ENCODE measurements at places on chromosomes 11 and 22. TPM values are rescaled to one million over a fixed set of nuclear protein-coding genes. Genes with fewer than 3 reads are reported as not detected.

DNA sequence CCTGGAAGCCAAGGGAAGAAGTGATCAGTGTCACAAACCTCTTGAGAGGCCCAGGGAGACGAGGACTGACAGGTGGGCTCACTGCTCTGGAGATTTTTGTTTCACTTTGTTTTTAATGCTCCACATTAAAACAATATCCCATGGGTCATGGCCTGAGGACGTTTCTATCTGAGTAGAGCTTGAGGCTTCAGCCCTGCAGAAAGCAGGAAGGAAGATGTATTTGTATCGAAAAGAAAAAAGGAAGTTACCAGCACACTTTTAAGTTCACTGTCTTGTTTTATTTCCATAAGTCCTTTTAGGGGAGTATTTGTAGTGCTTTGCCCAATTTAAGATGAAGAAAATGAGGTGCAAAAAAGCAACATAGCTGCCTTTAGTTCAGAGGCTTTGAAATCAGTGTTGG is 191.1 kb downstream of the GRIK4 start:
- no peaks in the 10 kb centered on the region for H3K36me3 ChIP-seq
- DNase-seq = no peak
- no peaks in the 10 kb centered on the region for H3K4me1 ChIP-seq
- no peak overlapping the region for H3K27ac ChIP-seq
- no peaks in the 10 kb centered on the region for H3K27me3 ChIP-seq

GRCh38 chr22:45518136-45518535 is 15.5 kb downstream of the FBLN1 start:
- H3K27ac ChIP-seq = no peak overlapping the region
- no peaks in the 10 kb centered on the region for H3K36me3 ChIP-seq
- H3K27me3 ChIP-seq = no peaks in the 10 kb centered on the region
- H3K4me3 ChIP-seq = no peak overlapping the region

- H3K27ac ChIP-seq = no peak overlapping the region
- no peaks in the 10 kb centered on the region for H3K36me3 ChIP-seq
- no peaks in the 10 kb centered on the region for H3K27me3 ChIP-seq
- no peak for DNase-seq
Measured at GRCh38 chr11:71371674-71372069, 76.5 kb downstream of the DHCR7 start.

DNA sequence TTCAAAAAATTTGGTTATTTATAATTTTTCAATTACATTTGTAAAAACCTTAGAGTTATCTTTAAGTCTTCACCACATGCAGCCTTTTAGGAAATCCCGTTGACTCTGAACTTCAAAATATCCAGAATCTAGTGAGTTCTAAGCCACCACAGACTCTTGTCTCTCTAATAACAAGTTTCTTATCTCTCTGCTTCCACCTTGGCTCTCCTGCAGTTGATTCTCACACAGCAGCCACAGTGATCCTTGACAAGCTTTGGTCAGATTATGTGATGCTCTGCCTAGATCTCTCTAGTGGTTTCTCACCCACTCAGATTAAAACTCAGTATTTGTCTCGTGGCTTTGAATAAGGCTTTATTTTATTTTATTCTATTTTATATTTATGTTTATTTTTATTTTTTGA is 8.6 kb downstream of the HSD17B12 start:
- no peaks in the 10 kb centered on the region for H3K4me1 ChIP-seq
- no peak overlapping the region for H3K27ac ChIP-seq
- no peak overlapping the region for H3K4me3 ChIP-seq
- no peaks in the 10 kb centered on the region for H3K27me3 ChIP-seq

GRCh38 chr11:68406324-68407313 is 53.9 kb upstream of the PPP6R3 start:
- H3K4me1 ChIP-seq = peaks cover 21% of the 10 kb centered on the region
- DNase-seq = no peak
- H3K27me3 ChIP-seq = no peaks in the 10 kb centered on the region
- no peak overlapping the region for H3K27ac ChIP-seq
- peaks cover 44% of the 10 kb centered on the region for H3K36me3 ChIP-seq

GRCh38 chr11:575313-575995 is 816 bp upstream of the PHRF1 start:
- H3K4me3 ChIP-seq = peak overlapping the region; percentile 14
- peak overlapping the region; percentile 32 for H3K27ac ChIP-seq
- H3K36me3 ChIP-seq = no peaks in the 10 kb centered on the region
- H3K4me1 ChIP-seq = peaks cover 20% of the 10 kb centered on the region

- no peaks in the 10 kb centered on the region for H3K27me3 ChIP-seq
- no peak for DNase-seq
Measured at GRCh38 chr11:9851366-9851765, 187.5 kb downstream of the SWAP70 start.

GRCh38 chr11:80899381-80899780 is 1458.6 kb upstream of the TENM4 start:
- H3K36me3 ChIP-seq = no peaks in the 10 kb centered on the region
- H3K27me3 ChIP-seq = no peaks in the 10 kb centered on the region
- DNase-seq = no peak
- no peak overlapping the region for H3K4me3 ChIP-seq
- H3K4me1 ChIP-seq = no peaks in the 10 kb centered on the region

DNA sequence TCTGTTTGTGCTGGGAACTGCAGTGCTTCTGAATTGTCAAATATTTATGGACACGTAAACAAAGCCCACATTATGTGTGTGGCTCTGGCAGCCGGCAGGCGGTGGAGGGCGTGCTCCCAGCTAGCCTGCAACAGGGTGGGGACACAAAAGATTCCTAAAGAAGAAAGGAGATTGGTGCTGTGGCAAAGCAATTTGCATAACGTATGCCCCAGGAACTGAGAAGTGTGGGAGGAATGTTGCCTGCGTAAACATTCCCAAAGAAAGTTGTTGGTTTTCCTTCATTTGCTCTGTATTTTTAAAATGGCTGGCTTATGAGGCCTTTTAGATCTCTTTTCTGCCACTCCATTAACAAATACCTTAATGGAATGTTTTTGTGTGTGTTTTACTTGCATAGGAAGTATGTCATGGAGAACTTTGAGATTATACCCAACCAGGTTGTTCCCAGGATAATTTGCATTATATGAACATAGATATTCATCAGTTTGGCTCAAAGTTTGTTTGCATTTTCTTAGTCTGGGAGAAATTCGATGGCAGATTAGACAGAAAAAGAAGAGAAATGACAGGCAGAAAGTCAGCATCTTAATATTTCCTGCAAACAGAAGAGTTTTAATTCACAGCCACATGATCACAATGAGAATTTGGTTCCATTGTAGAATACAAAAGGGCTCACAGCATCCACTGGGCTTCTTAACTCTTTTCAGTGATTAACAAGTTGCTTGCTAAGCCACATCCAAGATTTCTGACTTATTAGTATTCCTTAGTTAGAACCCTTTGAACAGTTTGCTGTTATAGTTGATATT is 41.8 kb upstream of the DLAT start:
- H3K4me1 ChIP-seq = peaks cover 6% of the 10 kb centered on the region
- no peak for DNase-seq
- no peaks in the 10 kb centered on the region for H3K27me3 ChIP-seq
- peak overlapping the region; percentile 84 for H3K27ac ChIP-seq
- H3K36me3 ChIP-seq = no peaks in the 10 kb centered on the region

GRCh38 chr11:112404112-112404511 is 143.5 kb upstream of the PLET1 start:
- H3K27ac ChIP-seq = no peak overlapping the region
- no peaks in the 10 kb centered on the region for H3K36me3 ChIP-seq
- no peak overlapping the region for H3K4me3 ChIP-seq
- H3K27me3 ChIP-seq = no peaks in the 10 kb centered on the region
- DNase-seq = no peak

UPK3A gene
- not detected for total RNA-seq

SNX32 gene
- under 0.01 TPM for total RNA-seq

UBQLNL gene
- 0.25 TPM for total RNA-seq

ACR gene
- 0.09 TPM for total RNA-seq

PSMC3 gene
- 58.0 TPM for total RNA-seq

MEI1 gene
- 0.33 TPM for total RNA-seq

GTSE1 gene
- 0.17 TPM for total RNA-seq

E2F8 gene
- 9.6 TPM for total RNA-seq
